ENCODE measurements at places on chromosomes 2 and 18.
A peak's percentile ranks its signal among the peaks of the same experiment; 100 is the strongest.

- no peak for DNase-seq
These were observed 91.7 kb upstream of the RAB6C start for GRCh38 chr2:129887688-129888266.

DNA sequence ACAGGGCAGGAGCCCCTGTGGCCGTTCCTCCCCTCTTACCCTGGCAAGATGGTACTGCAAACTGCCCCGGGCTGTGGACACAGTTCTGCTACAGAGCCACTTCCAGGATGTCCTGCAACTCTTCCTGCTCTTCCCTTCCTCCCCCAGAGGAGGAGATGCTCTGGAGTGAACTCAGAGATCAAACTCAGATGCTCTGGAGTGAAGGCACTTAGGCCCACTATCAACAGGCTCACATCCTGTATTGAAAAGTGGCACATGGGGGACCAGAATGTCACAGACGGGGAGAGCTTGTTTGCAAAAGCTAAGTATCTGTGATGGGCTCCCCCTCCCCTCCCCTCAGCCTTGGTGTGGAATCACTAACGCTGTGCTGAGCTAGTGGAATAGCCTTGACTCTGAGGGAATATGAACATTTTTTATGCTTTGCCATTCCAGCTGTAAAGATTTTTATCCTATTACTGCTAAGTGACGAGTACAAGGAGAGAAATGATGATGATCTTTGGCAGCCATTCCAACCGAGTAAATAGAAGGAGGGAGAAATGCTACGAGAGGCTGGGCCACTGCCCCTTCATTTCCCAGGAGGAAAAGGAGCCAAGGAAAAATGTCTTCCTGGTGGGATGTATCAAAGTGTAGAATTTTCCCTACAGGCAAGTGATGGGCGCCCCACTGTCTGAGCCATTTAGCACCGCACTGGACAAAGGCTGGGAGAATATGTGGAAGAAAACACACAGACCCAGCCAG, 152.6 kb downstream of the GALNT14 start:
- no peak for DNase-seq

- no peak for DNase-seq
These were observed 114.2 kb downstream of the SGPP2 start for GRCh38 chr2:222538535-222538934.

DNA sequence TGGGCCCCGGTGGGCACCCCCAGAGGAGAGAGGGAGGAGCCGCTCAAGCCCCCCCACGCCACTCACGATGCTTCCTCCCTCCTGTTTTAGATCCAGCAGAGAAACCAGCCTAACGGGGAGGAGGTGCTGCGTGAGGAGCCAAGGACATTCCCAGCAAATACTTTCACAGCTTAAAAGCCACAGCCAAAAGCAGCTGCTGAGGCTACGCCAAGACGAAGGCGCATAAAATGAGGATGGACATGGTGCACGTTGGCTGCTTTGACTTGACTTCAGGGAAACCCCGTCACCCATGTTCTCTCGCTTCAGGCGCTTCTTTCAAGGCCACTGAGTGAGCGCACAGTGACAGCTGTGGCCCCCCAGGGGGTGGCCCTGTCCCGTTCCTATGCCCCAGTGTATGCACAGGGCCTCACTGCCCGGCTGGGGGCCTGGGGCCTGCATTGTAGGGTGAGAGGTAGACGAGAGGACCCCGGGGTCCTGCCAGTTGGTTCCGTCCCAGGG, 72.1 kb upstream of the PXDN start:
- DNase-seq, result no peak

DNA sequence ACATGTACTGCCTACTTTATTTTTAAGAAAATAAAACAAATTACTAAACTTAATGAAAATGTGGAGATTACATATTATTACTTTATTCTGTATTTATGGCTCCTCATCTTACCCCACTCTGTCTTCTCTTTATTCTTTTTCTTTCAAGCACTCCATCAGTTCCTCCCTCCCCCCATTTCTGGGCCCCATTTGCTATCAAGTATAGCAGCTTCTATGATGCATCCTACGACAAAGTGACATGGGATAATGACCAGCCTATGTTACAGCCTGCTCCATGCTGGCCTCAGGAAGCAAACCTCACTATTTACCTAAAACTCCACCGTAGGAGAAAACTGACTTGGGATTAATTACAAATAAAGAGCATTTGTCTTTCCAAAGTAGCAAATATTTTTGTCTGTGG, 58.8 kb downstream of the RND3 start:
- DNase-seq, result no peak

DNA sequence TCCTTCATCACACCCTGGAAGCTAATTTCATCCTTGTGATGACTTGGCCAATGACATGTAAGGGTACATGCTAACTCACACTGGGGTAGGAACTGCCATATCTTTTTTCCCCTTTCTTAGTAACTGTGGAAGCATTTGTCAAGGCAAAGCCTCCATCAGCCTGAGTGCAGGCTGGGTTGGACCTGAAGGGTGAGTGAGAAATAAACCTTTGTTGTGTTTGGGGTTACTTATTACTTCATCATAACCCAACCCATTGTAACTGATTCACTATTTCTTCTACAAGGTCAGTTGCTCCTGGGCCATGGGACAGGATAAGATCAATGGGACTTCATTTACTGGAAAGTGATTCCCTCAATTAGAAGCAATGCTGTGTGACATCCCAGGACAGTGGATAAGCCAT, 108.4 kb downstream of the COL6A3 start:
- no peak for DNase-seq

GRCh38 chr2:215680605-215681598, 245.0 kb upstream of the FN1 start:
- no peak for DNase-seq

GRCh38 chr2:147082850-147083522, 761.8 kb upstream of the ACVR2A start:
- peak; percentile 74 for DNase-seq

All from NCI-H446 (cell line).